ENCODE measurements at places on chromosomes 1 and 21.

GRCh38 chr1:41557751-41558455, 73.4 kb upstream of the EDN2 start:
- no peak for DNase-seq

DNA sequence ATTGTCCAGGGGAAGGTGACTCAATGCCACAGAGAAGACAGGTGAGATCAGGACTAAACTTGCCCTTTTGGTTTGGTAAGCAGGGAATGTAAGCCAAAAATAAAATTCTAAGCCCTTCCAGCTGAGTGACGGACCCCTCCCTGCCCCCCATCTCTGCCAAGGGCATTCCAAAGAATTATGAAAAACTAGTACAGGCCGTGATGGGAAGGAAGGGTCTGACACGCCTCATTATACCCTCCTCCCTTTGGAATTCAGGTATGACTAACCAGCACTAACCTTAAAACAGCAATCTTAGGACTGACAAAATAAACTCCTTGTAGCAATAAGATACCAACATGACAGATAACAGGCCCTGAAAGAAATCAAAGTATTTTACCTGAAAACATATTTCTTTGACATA, 99.6 kb downstream of the GABPA start:
- DNase-seq: no peak

DNA sequence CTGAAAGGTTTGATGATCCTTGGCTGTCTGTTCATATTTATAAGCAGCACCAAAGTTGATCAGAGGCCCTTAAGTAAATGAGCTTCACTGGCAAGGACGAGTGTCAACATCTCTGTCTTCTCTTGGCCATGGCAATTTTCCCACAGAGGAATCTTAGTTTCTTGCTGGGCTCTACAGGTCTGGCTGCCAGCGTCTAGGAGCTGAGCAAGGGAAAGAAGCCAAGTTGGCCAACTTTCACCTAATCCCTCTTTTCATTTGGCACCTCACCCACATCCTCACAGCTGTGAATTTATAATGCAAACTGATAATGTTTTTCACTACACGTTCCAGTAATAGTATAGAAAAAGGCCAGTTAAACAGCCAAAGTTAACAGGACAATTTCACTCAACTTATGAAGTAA, 99.0 kb upstream of the LBR start:
- no peak for DNase-seq

DNA sequence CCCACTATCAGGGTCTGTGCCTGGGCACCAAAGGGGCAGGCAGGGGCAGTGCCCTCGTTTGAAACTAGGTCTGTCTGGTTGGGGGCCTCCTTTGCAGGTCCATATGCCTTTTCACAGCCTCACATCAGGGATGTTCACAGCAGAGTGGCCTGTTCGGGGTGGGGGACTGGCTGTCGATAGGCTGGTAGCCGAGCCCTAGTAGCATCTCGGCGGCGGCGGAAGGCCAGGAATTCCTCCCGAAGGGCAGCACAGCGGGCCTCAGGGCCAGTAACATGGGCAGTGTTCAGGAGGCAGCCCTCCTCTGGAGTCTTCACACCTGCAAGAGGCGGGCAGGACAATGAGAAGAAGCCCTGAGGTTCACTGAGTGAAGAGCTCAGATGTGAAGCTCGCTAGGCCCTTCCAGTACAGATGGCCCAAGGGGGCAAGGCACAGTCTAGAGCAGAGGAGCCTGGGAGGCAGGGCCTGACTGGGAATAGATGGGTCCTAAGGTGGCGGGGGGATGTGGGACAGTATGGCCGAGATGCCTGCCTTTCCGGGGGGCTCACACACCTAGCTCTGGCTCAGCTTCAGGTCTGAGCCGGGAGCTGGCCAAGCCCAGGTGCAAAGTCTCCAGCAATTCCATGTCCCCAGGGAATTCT, 2.0 kb upstream of the TAGLN2 start:
- DNase-seq: no peak

- DNase-seq: no peak
Observed at GRCh38 chr1:94863297-94863911, 43.2 kb downstream of the SLC44A3 start.

- no peak for DNase-seq
Observed at GRCh38 chr1:91553177-91553591, 52.5 kb downstream of the CDC7 start.

- no peak for DNase-seq
Observed at GRCh38 chr1:89130716-89131115, 4.8 kb upstream of the GBP2 start.

GRCh38 chr21:45954921-45955320, 26.6 kb upstream of the COL6A1 start:
- no peak for DNase-seq

DNA sequence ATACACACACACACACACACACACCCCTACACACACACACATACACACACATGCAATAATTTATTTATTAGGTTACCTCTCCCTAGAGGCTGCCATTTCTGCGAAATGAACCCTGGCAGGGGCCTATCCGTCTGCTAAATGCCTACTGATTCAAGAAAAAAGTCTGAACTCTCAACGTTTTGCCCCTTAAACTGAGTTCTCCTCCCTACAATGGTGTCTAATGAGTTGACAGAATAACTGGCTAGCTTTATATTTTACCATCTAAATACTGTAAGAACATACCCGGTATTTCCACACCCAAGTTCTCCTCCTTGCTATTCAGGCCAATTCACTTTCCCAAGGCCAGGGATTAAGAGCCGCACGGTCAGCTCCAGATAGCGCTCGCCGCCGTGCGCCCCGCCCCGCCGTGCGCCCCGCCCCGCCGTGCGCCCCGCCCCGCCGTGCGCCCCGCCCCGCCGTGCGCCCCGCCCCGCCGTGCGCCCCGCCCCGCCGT, 339 bp upstream of the RNPC3 start:
- DNase-seq: no peak

GRCh38 chr1:43421976-43422750, 31.6 kb downstream of the HYI start:
- no peak for DNase-seq

- DNase-seq: no peak
Observed at GRCh38 chr1:74468982-74469603, 43.3 kb downstream of the LRRC53 start.

GRCh38 chr1:20383631-20384030, 93.0 kb downstream of the VWA5B1 start:
- DNase-seq: no peak

DNA sequence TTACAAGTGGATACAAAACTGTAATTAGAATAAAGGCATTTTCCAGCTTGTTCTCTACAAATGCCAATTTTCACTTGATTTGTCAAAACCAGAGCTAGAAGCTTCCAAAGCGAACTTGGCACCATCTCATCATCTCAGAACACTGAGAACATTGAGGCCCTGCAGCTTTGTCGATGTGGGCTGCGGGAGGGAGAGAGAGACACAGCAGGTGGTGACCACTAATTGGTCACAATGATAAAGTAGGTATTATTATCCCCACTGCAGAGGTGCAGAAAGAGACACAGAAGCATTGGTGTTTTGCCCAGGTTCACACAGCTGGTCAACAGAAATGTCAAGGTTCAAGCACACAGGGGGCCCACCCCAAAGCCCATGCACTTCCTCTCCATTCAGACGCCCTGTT, 72.2 kb upstream of the KRTAP19-8 start:
- DNase-seq: no peak

- DNase-seq: no peak
Observed at GRCh38 chr1:199857516-199857915, 170.0 kb upstream of the NR5A2 start.

DNA sequence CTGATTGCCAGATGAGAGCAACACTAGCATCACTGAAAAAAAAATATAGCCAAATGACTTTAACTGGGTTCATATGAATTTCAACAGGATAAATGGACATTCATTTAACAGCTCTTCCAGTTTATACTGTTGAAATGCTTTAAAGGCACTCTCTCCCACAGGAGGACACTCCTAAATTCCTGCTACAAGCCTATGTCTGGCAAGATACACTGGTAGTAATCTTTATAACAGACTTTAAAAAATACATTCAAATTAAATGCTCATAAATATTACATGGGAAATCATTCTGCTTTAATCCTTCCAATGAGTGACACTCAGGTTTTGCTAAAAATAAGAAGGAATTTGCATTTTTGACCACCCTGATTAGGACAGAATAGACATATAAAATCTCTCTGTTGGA, 526.7 kb upstream of the ADAMTS5 start:
- no peak for DNase-seq

- peak; percentile 48 for DNase-seq
Observed at GRCh38 chr1:203327684-203328457, 22.6 kb downstream of the BTG2 start.

- no peak for DNase-seq
Observed at GRCh38 chr1:160665330-160666078, 18.7 kb upstream of the SLAMF1 start.

DNA sequence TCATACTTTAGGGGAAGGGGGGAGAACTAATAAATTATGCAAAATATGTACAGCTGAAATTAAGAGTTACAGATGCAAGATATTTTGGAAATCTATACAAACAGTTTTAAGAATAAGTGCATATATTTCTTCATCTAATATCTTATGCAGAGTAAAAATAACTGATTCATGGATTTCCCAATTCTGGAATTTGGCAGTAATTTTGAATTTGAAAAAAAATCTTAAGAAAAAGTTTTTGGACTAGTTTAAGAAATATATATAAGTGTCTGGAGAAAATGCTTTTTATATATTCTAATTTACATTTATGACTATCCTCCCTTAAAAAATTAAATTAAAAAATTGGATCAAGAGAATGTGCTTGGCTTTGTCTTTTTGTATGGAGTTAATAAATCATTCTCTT, 474.3 kb downstream of the BRINP3 start:
- no peak for DNase-seq

- no peak for DNase-seq
Observed at GRCh38 chr1:203346060-203346768, 4.7 kb downstream of the FMOD start.

DNA sequence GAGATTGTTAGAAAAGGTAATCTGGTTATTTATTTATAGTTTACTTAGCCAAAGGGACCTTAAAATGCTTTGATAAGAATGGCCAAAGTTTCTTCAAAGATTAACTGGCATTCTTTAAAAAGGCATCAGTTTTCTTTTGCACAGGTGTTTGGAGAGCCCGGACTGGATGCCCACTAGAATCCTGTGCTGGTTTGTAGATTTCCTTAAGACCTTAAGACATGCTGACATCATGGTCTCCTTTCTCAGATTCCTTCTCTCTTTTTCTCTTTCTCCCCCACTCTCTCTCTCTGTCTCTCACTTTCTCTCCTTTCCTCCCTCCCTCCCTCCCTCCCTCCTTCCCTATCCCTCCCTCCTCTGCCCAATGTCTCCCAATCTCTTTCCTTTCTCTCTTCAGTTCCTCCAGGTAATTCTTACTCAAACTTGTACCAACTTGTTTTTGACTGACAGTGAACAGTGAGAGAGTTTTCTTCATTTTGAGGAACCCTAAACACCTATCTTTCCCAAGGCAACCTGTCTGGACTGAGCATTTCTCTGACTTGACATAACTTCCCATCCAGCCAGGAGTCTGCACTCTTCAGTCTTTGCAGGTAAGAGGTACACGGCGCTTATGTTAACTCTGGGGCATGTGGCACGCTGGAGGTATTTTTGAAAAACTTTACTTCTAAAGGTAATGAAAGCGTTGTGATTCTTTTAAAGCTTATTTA, at the start of gene KCNJ15:
Gene KCNJ15, plus strand, starts transcription at position 393 of the 704 bp plus-strand sequence. CDS start 42,271 bp downstream, outside the sequence.
- DNase-seq: no peak

DNA sequence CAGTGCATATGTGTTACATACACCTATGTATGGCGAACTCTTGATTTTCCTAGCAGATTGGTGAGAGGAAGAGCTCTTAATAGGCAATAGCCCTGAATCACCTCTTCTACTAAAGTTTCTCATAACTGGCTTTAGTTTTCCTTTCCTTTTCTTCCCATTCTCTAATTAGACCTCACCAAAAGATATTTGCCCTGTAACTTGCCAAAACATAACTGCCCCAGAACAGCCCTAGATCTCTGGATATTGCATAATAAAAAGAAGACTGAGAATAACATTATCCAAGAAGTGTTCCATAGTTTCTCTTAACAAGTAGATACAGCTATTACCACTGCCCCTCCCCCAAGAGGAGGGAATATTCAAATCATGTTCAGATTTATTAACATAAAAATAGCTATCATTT, 16.3 kb downstream of the SGIP1 start:
- no peak for DNase-seq

- DNase-seq: no peak
Observed at GRCh38 chr1:48543854-48544253, 71.8 kb upstream of the SPATA6 start.

- DNase-seq: no peak
Observed at GRCh38 chr21:41367945-41368734, 6.3 kb downstream of the MX2 start.

- no peak for DNase-seq
Observed at GRCh38 chr1:155466996-155467395, 95.6 kb downstream of the ASH1L start.

- DNase-seq: no peak
Observed at GRCh38 chr1:112889052-112889768, 66.8 kb downstream of the SLC16A1 start.

DNA sequence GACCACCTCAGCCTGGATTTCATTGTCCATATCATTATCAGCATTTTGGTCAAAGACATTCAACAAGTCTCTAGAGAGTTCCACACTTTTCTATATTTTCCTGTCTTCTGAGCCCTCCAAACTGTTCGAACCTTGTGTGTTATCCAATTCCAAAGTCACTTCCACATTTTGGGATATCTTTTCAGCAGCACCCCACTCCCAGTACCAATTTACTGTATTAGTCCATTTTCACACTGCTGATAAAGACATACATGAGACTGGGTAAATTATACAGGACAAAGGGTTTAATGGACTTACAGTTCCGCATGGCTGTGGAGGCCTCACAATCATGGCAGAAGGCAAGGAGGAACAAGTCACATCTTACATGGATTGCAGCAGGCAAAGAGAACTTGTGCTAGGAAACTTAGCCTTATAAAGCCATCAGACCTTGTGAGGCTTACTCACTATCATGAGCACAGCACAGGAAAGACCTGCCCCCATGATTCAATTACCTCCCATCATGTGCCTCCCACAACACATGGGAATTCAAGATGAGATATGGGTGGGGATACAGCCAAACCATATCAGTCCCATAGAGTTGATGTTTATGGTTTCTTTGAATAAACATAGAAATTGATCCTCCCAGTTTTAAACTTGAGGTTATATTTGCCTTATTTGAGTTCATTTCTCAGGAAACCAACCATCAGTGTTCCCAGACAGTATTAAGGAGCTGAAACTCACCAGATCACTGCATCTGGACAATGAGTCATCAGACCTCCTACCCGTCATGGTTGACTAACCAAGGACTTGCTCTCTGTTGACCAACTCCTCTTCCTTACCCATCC, 322.7 kb upstream of the DUSP10 start:
- DNase-seq: no peak

- no peak for DNase-seq
Observed at GRCh38 chr1:9910076-9910422, at the start of gene CTNNBIP1. TSS of gene CTNNBIP1 (minus strand) at chr1:9910269. CDS start at chr1:9872064, 38,205 bp downstream.

- no peak for DNase-seq
Observed at GRCh38 chr1:61070054-61070453, 12.3 kb upstream of the NFIA start.
